Activated CD4-positive, alpha-beta T cell treated with anti-CD3 and anti-CD28 coated beads, Interleukin-2, amount 50 U/mL, for 4 hours (primary cell): ENCODE measurements at places on chromosomes 16 and 17.

DNA sequence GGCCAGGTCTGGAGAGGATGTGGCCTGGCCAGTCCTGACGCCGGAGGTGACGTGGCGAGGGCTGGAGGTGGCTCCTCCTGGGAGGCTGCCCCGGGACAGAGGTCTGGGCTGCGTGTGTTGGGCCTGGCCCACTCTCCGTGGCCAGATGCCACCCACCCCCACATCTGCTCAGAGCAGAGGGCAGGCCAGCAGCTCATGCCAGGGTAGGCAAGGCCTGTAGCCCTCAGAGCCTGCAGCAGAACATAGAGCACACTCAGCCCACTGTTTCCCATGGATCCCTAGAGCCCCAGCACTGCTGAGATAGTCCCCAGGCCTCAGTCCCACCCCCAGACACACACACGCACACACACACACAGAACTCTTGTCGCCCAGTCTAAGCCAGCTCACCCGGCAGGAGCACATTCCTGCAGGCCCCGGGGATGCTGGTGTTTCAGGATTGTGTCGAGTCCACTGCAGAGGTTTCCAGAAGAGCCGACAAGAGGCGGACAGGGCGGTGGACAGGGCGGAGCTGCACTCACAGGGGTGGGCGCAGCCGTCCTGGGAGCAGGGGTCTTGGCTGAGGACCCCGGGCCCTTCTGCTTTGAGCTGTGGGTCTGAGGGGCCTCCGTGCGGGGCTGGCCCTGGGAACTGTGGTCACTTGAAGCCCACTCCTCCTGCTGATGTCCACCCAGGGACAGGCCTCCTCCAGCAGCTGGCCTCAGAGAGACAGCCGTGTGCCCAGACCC lies 33.4 kb downstream of the SOX8 start:
- DNase-seq, result no peak

- no peak for DNase-seq
These were observed 2.0 kb downstream of the APRT start for GRCh38 chr16:88809676-88810165.

DNA sequence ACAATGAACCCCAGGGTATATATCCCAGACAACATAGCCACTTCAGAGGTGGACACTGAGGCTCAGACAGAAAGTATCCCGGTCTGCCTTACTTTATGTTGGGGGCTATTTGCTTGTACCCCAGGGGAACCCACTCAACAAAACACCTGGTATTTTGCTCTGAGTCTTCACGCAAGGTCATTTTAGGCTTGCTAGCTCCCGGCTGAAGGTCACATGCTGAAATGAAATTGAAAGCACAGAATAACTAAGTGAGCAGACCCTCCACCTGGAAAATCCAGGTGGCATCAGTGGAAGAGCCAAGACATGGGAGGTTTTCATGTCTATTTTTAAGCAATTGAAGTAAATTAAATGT lies 4.1 kb upstream of the KDM8 start:
- DNase-seq, result no peak

DNA sequence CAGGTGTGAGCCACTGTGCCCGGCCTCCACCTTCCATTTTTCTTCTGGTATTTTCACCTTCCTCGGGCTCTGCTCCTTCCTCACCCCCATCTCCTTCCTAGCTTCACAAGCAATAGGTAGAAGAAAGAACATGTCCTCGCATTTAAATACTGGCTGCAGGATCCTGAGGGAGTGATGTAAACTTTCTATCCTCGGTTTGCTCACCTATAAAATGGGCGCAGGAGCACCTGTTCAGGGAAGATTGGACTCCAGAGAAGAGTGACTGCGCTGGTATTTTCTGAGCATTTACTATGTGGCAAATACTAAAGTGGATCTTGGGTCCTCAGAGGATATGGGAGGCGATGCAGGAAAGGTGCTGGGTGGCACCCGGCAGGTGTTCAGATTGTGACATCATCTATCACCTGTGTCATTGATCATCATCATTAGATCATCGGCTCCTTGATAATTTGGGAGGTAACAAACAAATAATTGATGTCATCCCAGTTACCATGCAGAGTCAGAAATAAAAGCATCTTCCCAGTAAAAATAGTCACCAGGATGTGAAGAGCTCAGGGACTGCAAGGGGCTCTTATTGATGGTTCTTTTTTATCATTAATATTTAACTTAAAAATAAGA lies 72.8 kb downstream of the FOXL1 start:
- no peak for DNase-seq

- DNase-seq, result no peak
These were observed 151.2 kb downstream of the TANC2 start for GRCh38 chr17:63116967-63117830.

DNA sequence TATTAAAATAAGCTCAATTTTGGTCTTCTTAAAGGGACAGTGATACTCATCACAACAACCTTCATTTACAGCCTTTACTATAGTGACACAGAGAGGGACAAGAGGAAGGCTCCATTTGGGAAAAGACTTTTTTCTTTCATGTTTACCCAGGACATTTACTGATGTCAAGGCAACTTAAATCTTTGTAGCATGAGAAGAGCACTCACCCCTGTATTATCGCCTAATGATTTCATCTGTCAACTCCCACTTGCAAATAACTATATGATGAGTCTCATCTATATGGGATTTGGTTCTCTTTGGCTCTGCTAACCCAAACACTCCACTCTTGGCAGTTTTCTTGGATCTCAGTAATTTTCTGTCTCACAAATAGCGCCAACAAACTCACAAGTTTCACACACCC lies 24.1 kb downstream of the BLMH start:
- DNase-seq, result no peak

DNA sequence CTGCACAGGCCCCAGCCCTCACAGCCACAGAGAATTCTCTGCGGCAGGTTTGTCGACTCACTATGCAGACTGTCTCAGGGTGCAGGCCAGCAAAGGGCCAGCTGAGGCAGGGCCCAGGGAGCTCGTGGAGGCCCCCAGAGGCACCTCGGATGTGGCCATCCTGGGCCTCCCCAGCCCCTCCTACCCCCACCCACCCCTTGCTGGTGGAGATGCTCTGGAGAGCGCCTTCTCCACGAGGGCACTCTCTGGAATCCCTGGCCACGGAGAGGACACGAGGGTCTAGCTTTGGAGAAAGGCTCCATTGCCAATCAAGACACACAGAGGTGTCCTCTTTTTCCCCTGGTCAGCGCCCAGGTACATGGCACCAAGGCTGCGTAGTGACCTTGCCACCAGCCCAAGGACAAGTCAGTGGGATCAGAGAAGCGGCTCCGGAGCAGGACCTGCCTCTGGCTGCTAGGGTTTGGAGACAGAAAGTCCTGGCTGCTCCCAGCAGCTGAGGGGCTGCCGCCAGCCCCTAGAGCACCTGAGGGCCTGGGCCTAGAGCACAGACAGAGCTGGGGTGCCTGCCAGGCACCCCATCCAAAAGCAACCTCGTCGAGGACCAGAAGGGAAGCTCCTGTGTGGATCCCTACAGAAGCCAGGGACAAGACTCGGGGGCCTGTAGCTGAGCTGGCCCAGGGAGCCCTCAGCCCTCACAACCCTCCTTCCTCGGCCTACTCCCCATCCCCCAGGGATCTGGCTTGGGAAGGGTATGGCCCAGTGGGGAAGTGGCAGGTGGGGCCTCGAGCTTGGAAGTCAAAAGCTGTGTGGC lies 18.7 kb downstream of the ARL2BP start:
- DNase-seq, result no peak

DNA sequence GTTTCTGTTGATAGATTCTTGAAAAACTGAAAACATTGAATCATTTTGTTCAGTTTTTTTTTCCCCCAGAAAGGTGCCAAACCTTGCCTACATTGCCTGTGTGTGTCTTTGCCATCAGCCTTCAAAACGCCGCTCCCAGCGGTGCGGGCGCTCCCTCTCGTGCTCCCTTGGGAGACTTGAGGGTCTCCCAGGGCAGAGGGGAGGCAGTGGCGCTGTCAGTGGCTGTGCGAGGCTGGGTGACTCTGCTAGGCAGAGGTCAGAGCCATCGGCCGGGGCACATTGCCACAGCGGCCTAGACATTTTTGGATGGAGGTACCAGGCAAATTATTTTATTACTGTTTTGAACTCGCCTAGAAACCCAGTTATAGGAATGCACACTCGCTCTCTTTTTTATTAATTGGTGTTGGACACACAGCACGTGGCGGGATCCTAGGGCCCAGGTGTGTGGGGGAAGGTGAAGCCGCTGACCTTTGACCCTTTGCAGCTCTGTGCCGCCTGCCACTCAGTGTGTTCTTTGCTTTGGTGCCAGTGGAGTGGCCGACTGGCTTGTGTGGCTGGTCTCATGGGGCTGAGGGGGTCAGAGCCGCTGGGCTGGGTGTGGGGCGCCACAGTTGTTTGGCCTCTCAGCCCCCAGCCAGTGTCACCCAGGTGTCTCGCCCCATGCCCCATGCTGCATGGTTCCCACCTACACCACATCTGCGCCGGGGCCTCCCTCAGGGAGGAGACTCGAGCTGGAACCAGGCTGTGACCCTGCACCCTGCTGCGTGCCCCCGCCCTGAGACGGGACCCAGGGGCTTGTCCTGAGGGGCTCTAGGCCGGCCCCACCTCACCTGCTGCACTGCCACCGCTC lies 115.7 kb downstream of the BANP start:
- no peak for DNase-seq

- DNase-seq, result no peak
These were observed 12.0 kb downstream of the TBC1D16 start for GRCh38 chr17:80023481-80024205.

- no peak for DNase-seq
These were observed 233.5 kb downstream of the CCDC182 start for GRCh38 chr17:57511475-57512123.

GRCh38 chr16:81040131-81040530 lies 4.5 kb downstream of the ATMIN start:
- no peak for DNase-seq

DNA sequence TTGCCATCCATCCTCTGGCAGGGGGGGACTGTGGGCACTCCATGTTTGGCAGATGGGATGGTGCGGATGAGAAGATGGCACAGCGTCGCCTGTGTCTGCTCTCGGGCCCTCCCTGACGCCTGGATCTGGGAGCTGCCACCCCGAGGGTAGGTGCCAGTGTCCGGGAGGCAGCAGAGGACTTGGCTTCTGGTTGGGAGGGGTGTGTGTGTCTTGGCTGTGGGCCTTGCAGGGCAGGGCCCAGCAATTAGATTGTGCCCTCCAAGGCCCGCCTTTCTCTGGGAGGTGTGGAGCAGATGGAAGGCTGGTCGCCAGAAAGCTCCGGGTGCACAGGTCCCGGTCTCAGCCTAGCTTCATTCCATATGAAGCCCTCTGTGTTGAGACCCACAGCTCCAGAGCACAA lies 1.4 kb downstream of the RAP1GAP2 start:
- no peak for DNase-seq

- no peak for DNase-seq
These were observed 2289.3 kb downstream of the TP53TG3F start for GRCh38 chr16:35748621-35749252.

GRCh38 chr17:79504181-79504605 lies 106.7 kb downstream of the RBFOX3 start:
- DNase-seq, result no peak

GRCh38 chr16:14374451-14375131 lies 255.5 kb downstream of the PARN start:
- no peak for DNase-seq

DNA sequence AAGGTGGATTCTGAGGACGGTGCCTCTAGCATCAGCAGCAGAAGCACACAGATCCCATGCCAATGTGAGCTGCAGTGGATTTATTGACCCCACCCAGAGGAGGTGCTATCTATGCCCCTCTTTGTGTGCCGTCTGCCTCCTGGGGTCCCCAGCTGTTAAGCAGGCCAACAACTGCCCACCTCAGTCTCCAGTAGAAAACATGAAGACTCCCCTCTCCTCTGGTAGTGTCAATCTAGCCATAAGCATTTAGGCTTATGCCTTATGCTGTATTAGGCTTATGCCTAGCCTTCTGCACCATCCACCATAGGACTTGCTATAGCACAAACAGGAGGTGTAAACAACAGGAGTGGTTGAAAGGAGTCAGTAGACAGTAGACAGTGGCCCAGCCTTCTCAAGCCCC lies 417.9 kb upstream of the C16orf82 start:
- DNase-seq, result no peak

- DNase-seq, result no peak
These were observed 6.2 kb downstream of the CORO6 start for GRCh38 chr17:29616300-29617048.

DNA sequence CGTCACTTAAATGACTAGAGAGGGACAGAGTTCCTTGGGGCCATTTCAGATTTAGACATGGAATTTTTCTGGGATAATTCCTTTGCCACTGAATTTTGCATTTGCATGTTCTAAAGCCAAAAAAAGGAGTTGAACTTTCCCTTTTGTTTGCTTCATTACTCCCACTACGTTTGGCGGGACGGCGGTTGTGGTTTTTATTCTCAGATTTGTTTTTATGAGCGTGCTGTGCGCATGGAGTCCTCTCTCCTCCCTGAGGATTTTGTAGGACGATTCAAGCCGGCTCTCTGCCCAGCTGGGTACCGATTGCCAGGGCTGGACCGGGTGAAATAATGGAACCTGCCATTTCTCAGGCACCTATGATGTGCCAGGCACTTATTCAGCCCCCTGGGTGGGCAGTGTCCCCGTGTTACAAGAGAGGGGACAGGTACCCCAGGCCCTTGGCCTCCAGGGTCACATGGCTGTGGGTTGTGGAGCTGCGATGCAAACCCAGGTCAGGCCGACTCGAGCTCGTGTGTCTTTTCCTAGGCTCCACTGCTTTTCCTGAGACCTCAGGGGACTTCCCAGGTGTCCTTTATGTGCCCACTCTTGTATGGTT lies 18.8 kb downstream of the CMIP start:
- no peak for DNase-seq

DNA sequence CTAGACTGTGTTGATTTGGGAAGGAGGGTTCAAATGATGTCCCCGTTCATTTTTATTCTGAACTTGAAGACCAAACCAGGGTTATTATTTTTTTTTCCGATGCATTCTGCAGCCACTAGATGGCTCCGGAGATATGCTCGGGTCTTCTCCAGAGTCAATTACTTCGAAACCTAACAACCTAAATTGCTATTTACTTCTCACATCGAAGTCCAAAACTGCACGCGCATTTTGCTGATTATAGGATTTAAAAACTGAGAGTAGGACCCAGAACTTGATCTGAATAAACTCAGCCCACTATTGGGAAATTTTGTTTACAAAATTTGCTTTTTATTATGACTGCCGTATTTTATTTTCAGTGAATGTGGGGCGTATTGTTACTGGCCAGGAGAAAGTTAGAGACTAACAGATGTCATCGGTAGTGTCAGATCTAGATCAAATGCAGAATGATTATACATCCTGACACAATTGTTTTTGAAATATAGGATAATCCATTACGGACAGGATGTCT lies 263.8 kb downstream of the HS3ST3A1 start:
- no peak for DNase-seq

DNA sequence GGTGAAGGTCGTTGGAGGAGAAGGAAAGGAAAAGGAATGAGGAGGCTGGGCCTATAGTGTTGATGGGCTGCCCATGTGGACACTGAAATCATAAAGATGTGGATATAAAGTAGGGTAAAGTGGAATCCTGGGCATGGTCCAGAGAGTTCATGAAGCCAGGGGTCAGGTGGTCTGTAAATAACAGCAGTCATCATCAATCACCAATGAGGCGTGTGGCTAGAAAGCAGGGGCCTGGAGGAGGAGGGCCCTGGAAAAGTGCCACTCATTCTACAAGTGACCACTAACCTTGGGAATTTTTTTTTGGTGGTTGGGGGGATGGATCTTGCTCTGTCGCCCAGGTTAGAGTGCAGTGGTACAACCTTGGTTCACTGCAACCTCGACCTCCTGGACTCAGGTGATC lies 115.3 kb upstream of the NOL11 start:
- no peak for DNase-seq

GRCh38 chr17:34246446-34246845 lies 8.6 kb upstream of the CCL2 start:
- DNase-seq, result no peak

GRCh38 chr17:66858226-66859083 lies 23.5 kb downstream of the CACNG5 start:
- no peak for DNase-seq
